ENCODE measurements at places on chromosomes 2 and 18.

- no peak for DNase-seq
These were observed 176.9 kb downstream of the UBE2E3 start for GRCh38 chr2:181157326-181157725.

GRCh38 chr2:145190031-145190703 is 670.2 kb upstream of the ZEB2 start:
- DNase-seq: no peak

- DNase-seq: no peak
These were observed 259.2 kb upstream of the SLC14A2 start for GRCh38 chr18:45355944-45356520.

- DNase-seq: no peak
These were observed 95.4 kb downstream of the INHBB start for GRCh38 chr2:120441351-120441700.
